T-helper 17 cell (primary cell): ENCODE measurements at places on chromosomes 12 and 14. TPM values are rescaled to one million over a fixed set of nuclear protein-coding genes. Genes with fewer than 3 reads are reported as not detected.

Gene DBX2
- not detected for total RNA-seq

Gene MFAP5
- total RNA-seq: not detected

Gene TAC3
- not detected for total RNA-seq

Gene NDRG2
- 29.8 TPM for total RNA-seq

Gene CCDC60
- not detected for total RNA-seq

Gene CISTR
- not detected for total RNA-seq

Gene TAS2R7
- total RNA-seq: not detected

Gene BEST3
- total RNA-seq: not detected

Gene C12orf50
- total RNA-seq: 0.08 TPM

Gene ASCL1
- total RNA-seq: not detected

Gene PRICKLE1
- 0.86 TPM for total RNA-seq

Gene PZP
- total RNA-seq: not detected

Gene ACVR1B
- total RNA-seq: 6.5 TPM

Gene KRT78
- total RNA-seq: not detected

Gene SYCP3
- 0.47 TPM for total RNA-seq

Gene LRTM2
- total RNA-seq: not detected

Gene CLEC2D
- total RNA-seq: 173 TPM

Gene SLC10A1
- not detected for total RNA-seq

Gene DAO
- total RNA-seq: not detected

Gene ST8SIA1
- 7.6 TPM for total RNA-seq

Gene TEX22
- 0.60 TPM for total RNA-seq

Gene PYGL
- 2.0 TPM for total RNA-seq

Gene TCHP
- 18.7 TPM for total RNA-seq

Gene ADCY6
- 0.42 TPM for total RNA-seq

Gene LYZ
- 66.3 TPM for total RNA-seq

Gene NFATC4
- not detected for total RNA-seq

Gene IAPP
- not detected for total RNA-seq

Gene CLEC1A
- total RNA-seq: not detected

Gene PTGES3
- 124 TPM for total RNA-seq

Gene VRTN
- not detected for total RNA-seq

Gene TPPP2
- not detected for total RNA-seq

Gene TC2N
- total RNA-seq: 214 TPM

Gene TIMM9
- total RNA-seq: 28.1 TPM

Gene INSM2
- total RNA-seq: not detected

Gene LTBR
- total RNA-seq: 0.47 TPM

Gene CLECL1
- total RNA-seq: 1.5 TPM

Gene PTGER2
- total RNA-seq: 40.5 TPM

Gene KLRK1
- total RNA-seq: 2.0 TPM

Gene TRHDE
- total RNA-seq: 0.26 TPM

Gene RILPL1
- 3.4 TPM for total RNA-seq

Gene TDG
- total RNA-seq: 30.4 TPM

Gene MDM1
- 18.7 TPM for total RNA-seq

Gene FITM1
- 1.9 TPM for total RNA-seq

Gene HOXC12
- total RNA-seq: not detected

Gene PRB3
- total RNA-seq: not detected

Gene CACNA2D4
- 25.2 TPM for total RNA-seq

Gene KRT86
- total RNA-seq: not detected

Gene OR4Q2
- total RNA-seq: not detected

Gene GPR68
- 12.4 TPM for total RNA-seq
